ENCODE measurements at places on chromosomes 6 and 20. TPM values are rescaled to one million over a fixed set of nuclear protein-coding genes. Genes with fewer than 3 reads are reported as not detected.

CD40 gene
- 34.7 TPM for total RNA-seq

SLC17A3 gene
- total RNA-seq: not detected

FRMD1 gene
- not detected for total RNA-seq

AK9 gene
- 0.75 TPM for total RNA-seq

PRPF6 gene
- total RNA-seq: 33.5 TPM

- H3K36me3 ChIP-seq: no peaks in the 10 kb centered on the region
- H3K4me1 ChIP-seq: no peaks in the 10 kb centered on the region
- DNase-seq: no peak
- no peaks in the 10 kb centered on the region for H3K27me3 ChIP-seq
Observed at GRCh38 chr6:74657931-74658330, 547.9 kb downstream of the COL12A1 start.

GRCh38 chr6:155022721-155023120 lies 27.6 kb downstream of the TIAM2 start:
- H3K4me1 ChIP-seq: peaks cover 29% of the 10 kb centered on the region
- H3K4me3 ChIP-seq: no peak overlapping the region
- DNase-seq: peak; percentile 66
- peak overlapping the region; percentile 73 for H3K27ac ChIP-seq

DNA sequence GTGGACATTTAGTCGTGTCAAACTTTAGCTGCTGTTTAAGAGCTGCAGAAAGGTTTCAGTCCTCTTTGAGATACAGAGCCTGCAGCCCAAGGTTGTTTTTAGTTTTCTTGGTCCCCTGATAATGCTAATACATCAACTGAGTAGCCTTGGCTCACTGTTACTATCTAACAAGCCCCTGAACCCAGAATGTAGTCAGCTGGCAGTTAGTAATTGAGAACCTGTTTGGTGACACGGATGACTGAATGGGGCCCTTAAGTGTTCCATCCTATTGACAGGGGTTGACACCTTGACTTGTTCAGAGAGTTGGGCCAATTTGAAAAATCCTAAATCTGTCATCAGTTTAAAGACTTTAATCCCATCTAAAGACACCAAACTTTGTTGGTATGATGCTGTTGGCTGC lies 2.8 kb downstream of the RTN4IP1 start:
- no peak for DNase-seq
- no peaks in the 10 kb centered on the region for H3K36me3 ChIP-seq
- peaks cover 7% of the 10 kb centered on the region for H3K4me1 ChIP-seq
- H3K27me3 ChIP-seq: no peaks in the 10 kb centered on the region
- no peak overlapping the region for H3K4me3 ChIP-seq
- H3K27ac ChIP-seq: no peak overlapping the region

DNA sequence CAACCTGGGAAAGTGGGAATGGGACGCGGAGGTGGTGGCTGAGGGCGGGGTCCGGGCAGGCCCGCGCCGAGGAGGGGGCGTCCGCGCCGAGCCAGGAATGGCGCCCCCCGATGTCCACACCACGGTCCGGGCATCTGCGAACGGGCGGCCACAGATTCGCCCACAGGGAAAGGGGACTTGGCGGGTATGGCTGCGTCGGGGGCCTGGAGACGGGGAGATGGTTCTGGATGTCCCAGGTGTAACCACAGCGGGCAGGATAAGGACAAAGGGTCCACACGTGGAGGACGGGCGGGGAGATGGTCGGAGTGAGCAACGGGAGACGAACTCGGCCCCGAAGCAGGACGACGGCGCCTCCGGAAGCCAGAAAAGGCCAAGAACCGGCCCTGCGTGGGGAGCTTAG lies 124.6 kb downstream of the WDR27 start:
- H3K4me1 ChIP-seq: no peaks in the 10 kb centered on the region
- H3K27me3 ChIP-seq: no peaks in the 10 kb centered on the region
- DNase-seq: no peak
- H3K4me3 ChIP-seq: peak overlapping the region; percentile 37

DNA sequence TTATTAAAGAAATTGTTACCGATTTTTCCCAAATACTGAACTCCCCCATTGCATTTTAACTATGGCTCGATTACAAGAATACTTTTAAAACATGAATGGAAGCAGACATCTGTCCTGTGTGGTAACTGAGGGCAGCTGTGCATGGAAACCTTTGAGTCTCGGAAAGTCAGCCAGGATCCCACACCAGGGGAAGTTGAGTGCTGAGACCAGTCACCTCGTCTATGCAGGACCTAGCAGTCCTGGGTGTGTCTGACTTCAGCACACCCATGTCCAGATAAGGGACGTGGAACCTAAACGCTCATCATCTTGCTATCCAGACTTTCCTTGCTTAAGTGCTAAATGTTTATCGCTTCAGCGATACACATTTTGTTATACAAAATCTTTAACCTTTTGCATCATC lies 6.1 kb downstream of the RIN2 start:
- H3K4me1 ChIP-seq: no peaks in the 10 kb centered on the region
- H3K4me3 ChIP-seq: no peak overlapping the region
- no peak for DNase-seq
- no peaks in the 10 kb centered on the region for H3K27me3 ChIP-seq

- H3K4me1 ChIP-seq: no peaks in the 10 kb centered on the region
- H3K4me3 ChIP-seq: peak overlapping the region; percentile 41
- no peak overlapping the region for H3K27ac ChIP-seq
- H3K27me3 ChIP-seq: no peaks in the 10 kb centered on the region
Observed at GRCh38 chr6:136226027-136226673, 24.0 kb downstream of the MTFR2 start.

- no peaks in the 10 kb centered on the region for H3K27me3 ChIP-seq
- H3K4me1 ChIP-seq: peaks cover 17% of the 10 kb centered on the region
- H3K27ac ChIP-seq: peak overlapping the region; percentile 85
- no peaks in the 10 kb centered on the region for H3K36me3 ChIP-seq
Observed at GRCh38 chr6:1873781-1874180, 264.1 kb downstream of the FOXC1 start.

GRCh38 chr20:56343861-56344381 lies 14.9 kb upstream of the FAM210B start:
- H3K27ac ChIP-seq: no peak overlapping the region
- no peaks in the 10 kb centered on the region for H3K27me3 ChIP-seq
- DNase-seq: no peak
- H3K4me1 ChIP-seq: no peaks in the 10 kb centered on the region
- H3K4me3 ChIP-seq: no peak overlapping the region

DNA sequence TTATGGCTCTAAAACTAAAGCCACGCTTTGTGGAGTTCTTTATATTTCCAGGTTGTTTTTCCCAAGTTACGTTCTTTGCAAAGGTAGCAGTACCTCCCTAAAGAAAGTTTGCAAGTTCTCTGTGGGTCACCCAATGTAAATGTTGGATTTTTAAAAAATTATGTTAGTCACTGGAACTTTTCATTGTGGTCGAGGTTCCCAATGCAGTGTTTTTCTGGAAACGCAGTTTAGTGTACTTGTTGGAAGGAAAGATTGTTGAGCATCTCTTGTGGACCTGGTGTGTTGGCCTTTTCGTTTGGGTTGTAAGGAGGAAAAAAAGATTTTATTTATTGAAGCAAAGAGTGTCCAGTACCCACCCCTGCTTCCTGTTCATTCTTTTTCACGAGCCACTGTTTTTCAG lies 1.4 kb downstream of the TOP1 start:
- H3K27me3 ChIP-seq: no peaks in the 10 kb centered on the region
- H3K27ac ChIP-seq: peak overlapping the region; percentile 100
- DNase-seq: no peak

DNA sequence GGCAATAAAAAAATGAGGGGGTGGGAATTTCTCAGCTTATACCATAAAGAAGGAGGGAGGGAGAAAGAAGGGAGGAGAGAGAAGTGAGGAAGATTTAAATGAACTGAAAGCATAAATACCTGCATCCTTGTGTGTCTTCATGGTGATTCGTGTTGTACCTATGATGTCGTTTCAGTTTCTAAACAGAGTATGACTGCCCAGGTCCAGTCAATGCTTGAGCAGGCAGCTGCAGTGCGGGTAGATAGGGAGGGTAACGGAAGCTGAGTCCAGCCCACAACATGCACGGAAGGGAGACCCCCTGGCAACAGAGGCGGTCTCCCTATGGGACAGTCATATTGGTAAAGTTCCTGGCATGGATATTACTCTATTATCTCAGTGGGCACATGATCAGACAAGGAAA lies 184.5 kb downstream of the KIF16B start:
- H3K4me1 ChIP-seq: no peaks in the 10 kb centered on the region

Data from ascending aorta (tissue), 2 donors.